Stimulated activated CD4-positive, alpha-beta T cell treated with anti-CD3 and anti-CD28 coated beads, Interleukin-1b, Interleukin-23, amount 100 ng/mL, for 1 hour (primary cell): ENCODE measurements at places on chromosomes 2 and 18.

DNA sequence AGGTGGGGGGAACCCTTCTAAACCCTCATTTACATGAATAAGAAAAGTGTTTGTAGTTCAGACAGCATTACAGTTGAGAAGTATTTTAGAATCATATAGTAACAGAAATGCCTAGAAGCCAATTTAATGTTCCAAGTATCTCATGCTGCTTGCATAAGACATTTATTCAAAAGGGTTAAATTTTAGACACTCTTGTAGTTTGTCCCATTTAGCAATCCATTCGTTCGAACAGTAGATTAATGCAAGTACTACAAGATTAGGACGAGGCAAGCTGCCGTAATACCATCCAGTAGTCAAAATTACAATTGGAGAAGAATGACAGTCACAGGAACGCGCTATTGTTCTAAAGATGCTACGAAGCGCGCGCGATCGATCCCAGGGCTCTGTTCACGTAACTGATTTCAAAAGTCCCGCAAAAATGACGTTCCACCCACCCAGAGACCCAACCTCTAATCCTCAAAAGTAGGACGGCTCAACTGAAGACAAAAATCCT, 1.2 kb downstream of the TMEM237 start:
- DNase-seq: no peak

- DNase-seq: no peak
Observed at GRCh38 chr2:9221223-9221622, 14.6 kb downstream of the ASAP2 start.

DNA sequence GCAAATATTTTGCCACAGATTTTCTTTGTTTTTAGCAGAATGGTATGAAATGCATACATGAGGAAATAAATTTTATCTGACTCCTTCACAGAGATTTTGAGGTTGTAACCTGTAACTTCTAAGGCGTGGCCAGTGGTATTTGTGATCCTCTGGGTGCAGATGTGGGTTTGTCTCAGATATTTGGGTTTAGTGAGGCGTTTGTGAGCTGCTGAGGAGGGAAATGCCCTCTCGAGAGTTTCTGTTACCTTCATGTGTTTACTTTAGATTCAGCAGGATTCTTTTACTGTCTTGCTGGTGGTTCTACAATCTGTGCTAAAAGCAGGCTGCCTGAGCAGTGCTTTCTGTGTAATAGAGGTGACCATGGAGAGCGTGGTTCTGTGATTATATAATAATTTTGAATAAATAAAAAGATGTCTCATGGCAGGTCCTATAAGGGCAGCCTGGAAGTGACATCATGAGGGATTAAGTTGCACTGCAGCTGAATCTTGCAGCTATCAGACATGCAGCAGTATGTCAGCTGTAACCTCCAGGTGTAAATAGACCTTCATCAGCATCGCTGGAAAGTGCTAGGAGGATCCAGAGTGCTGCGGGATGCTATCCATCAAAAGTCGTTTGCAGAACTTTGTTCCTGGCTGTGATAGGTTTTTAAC, 34.1 kb downstream of the TANC1 start:
- DNase-seq: no peak

GRCh38 chr2:99598441-99598840, 108.6 kb upstream of the REV1 start:
- no peak for DNase-seq

- no peak for DNase-seq
Observed at GRCh38 chr2:164363646-164364045, 257.6 kb downstream of the GRB14 start.

DNA sequence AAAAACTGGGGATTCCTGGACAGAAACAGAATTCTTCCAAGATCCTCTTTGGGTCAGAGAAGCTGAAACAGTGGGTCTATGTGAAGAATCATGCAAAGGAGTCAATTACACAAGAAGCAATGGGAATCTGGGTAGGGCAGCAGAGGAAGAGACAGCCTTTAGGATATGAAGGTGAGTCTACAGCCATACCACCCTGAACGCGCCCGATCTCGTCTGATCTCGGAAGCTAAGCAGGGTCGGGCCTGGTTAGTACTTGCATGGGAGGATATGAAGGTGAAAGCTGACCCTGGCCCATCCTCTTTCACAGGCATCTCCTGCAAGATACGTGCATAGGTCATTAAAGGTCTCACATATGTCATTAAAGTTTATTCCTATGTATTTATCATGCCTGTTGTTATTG, 1080.9 kb upstream of the FANCL start:
- no peak for DNase-seq

- no peak for DNase-seq
Observed at GRCh38 chr2:114083717-114084387, 194.0 kb downstream of the ACTR3 start.

GRCh38 chr2:226963528-226963927, 127.7 kb downstream of the RHBDD1 start:
- DNase-seq: no peak

GRCh38 chr2:111946294-111947114, 48.1 kb downstream of the MERTK start:
- DNase-seq: no peak

DNA sequence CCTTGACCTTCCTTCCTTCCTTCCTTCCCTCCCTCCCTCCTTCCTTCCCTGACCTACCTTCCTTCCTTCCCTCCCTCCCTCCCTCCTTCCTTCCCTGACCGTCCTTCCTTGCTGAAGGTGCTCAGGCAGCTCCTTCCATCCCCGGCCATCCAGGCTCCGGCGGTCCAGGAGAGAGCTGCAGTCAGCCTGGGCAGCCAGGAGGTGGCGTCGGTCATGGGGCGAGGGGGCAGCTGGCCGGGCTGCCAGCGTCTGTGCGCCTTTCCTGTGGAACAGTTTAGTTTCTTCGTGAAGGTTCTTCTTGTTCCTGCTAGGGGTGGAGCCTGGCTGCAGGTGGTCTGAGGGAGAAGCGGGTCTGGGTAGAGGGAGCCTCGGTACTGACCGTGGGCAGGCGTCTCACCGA, 15.7 kb downstream of the GPR35 start:
- no peak for DNase-seq

DNA sequence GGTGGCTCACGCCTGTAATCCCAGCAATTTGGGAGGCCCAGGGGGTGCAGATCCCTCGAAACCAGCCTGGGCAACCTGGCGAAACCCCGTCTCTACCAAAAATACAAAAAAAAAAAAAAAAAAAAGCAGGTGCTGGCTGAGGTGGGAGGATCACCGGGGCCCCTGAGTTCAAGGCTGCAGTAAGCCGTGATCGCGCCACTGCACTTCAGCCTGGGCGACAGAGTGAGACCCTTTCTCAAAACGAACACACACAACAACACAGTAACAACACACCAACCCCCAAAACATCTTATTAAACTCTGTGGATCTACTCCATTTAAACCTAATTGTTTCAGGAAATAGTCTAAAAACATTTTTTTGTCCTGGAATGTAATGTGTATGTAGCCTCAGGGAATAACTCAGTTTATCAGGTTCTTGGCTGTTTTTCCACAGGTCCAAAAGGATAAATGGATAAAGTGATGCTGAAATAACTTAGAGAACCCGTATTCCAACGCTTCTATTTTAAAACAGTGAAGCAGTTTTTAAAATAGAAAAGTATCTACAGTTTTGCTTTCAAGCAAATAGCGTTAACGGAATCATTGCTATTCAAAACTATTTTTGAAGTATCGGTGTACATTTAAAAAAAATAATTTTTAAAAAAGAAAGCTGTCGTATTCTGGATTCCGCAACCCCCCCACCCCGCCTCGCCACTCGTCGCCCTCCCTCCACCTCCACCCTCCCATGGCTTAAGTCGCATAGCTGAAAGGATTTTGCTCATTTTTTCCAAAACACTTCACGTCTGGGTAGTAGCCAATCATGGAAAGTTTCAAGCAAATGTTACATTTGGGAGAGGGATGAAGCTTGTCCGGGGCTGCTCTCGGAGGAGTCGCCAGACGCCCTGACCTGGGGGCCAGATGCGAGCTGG, 895 bp upstream of the GLS start:
- DNase-seq: peak; percentile 11

- DNase-seq: no peak
Observed at GRCh38 chr2:126907671-126908070, 9.0 kb downstream of the TEX51 start.

DNA sequence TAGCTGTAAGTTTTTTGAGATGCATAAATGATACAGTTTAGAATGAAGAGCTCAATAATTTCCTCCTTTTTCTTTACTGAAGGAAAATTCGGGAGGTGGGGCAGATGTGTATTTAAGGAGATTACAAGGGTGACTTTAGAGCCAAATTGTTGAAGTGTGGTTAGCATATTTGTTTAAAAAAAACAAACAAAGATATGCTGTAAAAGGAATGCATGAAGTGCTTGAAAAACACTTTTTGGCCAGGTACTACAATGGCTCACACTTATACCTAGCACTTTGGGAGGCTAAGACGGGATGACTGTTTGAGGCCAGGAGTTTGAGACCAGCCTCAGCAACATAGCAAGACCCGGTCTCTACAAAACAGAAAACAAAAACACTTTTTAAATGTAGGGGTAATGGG, 38.4 kb downstream of the CD302 start:
- no peak for DNase-seq

DNA sequence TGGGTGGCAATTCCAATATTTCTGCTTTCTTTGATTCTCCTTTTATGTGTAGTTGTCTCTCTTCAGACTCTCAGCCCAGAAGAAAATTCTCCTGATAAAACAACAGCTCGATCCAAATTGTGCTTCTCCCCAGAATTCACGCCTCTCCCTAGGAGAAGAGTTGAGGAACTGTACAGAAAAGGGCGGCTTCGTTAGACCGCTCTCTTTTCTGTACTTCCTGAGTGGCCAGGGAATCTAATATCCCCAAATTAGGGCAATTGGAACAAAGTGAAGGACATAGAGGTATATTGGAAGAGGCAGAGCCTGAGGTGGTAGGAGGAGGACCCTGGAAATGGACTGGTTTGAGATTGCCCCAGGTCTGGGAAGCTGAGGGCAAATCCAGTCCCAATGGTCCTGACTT, 5.6 kb downstream of the ADCYAP1 start:
- DNase-seq: no peak

DNA sequence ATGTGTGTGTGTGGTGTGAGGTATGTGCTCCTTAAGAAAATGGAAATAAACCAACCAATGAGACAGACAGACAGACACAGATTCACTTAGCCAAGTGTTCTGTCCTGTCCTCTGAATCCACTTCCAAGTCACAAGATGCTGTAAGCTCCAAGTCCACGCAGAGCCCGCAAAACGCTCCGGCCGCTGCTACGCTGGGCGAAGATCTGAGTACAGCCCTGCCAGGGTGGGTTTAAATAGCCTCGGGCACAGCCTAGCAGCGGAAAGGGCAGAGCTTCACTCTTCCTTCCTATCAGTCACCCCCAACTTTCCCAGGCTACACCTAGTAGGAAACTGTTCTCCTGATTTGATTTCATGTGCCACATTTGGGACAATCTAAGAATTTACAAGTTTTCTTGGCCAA, 121.2 kb upstream of the ANKRD30BL start:
- DNase-seq: no peak

- no peak for DNase-seq
Observed at GRCh38 chr2:20796374-20796791, 26.5 kb downstream of the LDAH start.

DNA sequence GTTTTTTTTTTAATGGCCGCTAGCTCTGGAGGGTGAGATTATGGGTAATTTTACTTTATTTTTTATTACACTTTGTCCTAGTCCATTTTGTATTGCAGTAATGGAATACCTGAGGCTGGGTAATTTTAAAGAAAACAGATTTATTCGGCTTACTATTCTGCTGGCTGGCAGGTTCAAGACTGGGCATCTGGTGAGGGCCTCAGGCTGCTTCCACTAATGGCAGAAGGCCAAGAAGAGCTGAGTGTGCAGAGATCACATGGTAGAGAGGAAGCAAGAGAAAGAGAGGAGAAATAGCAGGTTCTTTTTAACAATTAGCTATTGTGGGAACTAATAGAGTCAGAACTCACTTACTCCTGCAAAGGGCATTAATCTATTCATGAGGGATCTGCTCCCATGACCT, 52.4 kb upstream of the ARHGAP28 start:
- no peak for DNase-seq

GRCh38 chr2:199743415-199744120, 107.4 kb downstream of the FTCDNL1 start:
- DNase-seq: no peak

- DNase-seq: no peak
Observed at GRCh38 chr2:175743011-175743410, 259.1 kb downstream of the LNPK start.

DNA sequence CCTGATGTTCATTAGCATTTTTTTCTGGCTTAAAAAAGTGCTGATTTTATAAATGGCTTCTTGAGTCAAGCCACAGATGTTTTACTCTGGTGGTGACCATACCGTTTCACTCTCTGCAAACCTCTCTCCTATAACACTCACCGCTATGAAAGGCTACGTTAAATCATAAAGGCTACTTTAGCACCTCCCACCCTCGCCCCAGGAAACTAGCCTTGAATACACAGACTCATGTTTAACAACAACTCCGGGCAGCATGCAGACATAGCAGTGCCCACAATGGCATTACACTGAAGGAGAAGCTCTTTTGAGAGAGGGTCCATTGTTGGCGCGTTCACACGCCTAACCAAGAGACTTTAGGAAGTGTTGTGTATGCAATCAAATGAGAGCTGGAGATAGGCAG, 5.6 kb downstream of the MYT1L start:
- no peak for DNase-seq

DNA sequence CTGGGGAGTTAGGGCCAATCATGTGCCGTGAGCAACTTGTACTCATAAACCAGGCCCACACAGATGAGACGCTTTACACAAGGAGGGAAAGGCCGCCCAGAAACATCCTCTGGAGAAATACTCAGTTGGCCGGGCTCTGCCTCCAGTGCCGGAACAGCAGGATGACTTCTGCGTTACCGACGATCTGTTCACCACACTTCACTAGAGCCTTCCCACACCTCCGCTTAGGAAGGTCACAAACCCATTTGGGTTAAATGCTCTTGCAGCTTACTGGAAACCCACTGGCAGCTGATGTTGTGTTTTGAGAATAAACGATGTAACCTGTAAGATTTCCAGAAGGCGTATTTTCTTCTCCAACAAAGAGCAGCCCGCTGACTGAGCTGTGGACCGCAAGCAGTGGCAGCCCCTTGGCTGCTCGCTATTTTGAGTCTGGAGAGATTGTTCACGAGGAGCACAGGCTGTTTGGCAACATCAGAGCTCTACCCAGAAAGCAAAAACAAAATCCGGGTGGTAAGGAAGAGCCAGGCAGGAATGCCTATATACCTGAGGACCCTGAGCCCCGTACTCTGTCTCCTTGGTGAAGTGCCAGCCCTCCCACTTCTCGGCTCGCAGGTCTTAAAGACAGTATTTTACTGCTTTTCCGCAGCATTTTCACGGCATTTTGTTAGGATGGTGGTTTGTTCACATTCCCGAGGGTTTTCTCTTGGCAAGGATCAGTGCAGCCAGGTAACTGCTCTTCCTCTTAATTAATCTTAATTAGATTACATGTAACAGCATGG, 44.0 kb downstream of the COLEC12 start:
- DNase-seq: no peak

DNA sequence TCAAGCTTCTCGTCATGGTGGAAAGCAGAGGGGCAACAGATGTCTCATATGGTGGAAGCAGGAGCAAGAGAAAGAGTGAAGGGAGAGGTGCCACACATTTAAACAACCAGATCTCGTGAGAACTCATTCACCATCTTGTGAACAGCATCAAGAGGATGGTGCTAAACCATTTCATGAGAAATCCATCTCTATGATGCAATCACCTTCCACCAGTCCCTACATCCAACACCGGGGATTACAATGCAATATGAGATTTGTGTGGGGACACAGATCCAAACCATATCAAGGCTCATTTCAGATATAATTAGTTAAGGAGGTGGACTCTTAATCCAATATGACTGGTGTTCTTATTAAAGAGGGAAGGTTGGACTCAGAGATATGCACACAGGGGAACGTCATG, 272.8 kb downstream of the KCNS3 start:
- DNase-seq: no peak
